Right renal cortex interstitium (tissue), 3 donors: ENCODE measurements at places on chromosomes 6 and 20. TPM values are rescaled to one million over a fixed set of nuclear protein-coding genes. Genes with fewer than 3 reads are reported as not detected.

Gene SRMS
- 0.08 TPM for polyA plus RNA-seq

Gene FAM217A
- polyA plus RNA-seq = 1.9 TPM

Gene NHLRC1
- polyA plus RNA-seq = 1.9 TPM

Gene APOBEC2
- 0.46 TPM for polyA plus RNA-seq

Gene C6orf62
- polyA plus RNA-seq = 151 TPM

DNA sequence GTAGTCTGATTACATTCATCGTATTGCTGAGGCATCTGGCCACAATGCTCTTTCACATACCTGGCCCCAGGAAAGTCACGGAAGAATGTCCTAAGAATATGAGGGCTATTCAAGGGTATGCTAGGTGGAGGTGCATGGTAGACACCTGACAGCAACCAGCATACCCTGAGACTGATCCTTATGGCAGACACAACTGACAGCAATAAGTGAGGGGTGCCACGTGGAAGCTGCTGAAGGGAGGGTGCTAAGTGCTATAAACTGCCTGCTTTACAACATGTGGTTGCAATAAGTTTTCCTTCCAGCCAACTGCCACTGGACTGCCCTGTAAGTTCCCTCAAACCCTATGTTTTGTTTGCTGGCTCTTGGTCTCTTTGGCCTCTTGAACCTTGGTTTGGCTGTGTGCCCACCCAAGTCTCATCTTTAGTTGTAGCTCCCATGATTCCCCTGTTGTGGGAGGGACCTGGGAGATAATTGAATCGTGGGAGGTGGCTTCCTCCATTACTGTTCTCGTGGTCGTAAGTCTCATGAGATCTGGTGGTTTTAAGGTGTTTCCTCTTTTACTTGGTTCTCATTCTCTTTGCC is 201.3 kb upstream of the MOCS1 start:
- no peak for DNase-seq

- DNase-seq = no peak
Measured at GRCh38 chr20:32650401-32650944, 23.3 kb downstream of the C20orf203 start.

DNA sequence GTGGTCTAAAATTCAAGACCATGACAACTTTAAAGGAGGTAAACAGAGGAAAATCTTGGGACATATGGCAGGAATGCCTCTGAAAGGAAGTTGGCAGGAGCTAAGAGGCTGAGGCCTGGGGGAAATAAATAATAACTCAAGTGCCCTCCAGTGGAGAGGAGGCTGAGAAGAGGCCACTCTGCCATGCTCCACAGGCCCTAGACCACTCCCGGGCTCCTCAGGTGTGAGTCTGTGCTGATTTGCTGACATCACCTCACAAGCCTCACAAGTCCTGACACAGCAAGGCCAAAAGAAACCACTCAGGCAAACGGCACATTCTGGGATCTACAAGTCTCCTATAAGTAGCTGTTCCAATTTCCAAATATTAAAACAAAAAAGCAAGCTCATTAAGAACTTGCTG is 91.0 kb upstream of the RIPOR2 start:
- no peak for DNase-seq

DNA sequence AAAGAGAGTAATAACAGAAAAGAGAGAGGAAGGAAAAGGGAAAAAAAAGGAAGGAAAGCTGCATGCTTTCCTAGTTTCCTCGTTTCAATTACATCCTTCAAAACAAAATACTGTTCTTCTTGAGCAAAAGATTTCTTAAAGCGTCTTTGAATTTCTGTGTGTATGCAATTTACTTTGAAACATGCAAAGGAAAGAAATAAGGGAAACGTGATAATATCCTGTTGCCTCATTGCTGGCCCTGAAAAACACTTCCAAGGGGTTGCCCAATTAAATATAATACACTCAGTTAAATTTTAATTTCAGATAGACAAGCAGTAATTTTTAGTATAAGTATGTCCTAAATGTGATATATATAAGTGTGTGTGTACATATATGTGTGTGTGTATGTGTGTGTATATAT is 51.2 kb upstream of the TPD52L1 start:
- DNase-seq = no peak

DNA sequence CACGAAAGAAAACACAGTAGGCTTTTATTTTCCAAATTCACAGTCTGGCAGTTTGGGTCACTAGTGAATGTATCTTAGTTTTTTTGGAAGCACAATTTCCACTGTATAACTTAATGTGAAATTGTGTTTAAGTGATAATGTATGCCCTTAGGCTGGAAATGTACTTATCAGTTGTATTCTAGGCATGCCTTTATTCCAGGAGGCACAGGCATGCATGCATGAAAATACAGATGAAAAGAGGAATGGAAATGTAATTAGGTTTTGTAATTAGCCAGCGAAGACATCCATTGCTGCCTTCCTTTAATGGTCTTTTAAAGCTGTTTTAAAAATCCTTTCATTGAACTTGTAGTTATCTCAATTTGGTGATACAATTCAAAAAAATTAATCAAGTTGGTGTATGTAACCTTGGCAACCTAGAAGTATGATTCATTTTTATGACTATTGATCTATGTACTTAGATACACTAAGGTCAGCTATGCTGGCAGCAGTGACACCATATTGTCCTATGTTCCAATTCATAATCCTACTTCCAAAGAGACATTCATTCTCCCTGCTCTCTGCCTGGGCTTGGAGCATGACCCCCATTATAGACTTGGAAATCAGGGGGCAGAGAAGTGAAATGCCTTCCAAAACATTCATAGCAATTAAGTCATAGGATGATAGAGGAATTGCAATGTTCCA is 73.1 kb downstream of the SNAP25 start:
- DNase-seq = no peak

DNA sequence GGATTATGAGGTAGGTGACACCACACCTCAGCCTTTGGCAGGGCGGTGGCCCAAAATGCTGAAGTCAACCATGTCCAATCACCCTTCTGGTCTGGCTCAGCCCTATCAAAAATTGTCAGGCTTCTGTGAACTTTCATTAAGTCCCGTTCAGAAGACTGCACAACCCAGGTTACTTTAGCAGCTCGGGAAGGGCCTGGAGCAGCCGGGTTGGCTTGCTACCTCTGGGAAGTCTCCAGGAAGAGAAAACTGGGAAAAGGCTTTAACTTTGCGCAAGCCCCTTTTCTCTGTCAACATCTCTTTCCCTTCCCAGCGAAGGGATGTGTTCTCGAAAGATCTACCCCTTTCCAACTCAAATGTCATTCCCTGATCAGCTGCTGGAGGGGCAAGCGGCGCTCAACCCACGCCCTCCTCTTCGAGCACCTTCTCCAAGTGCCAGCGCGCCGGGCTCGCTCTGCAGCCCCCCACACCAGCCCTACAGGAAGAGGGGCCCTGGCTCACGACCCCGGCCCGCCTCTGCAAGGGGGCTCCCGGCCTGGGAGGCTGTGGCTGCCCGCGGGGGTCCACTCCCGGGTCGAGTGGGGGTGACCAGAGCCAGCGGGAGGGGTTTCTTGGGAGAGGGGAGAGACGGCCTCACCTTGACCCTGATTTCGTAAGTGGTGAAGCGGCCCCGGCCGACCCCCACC is 573 bp downstream of the SNX3 start:
- peak; percentile 44 for DNase-seq

- DNase-seq = no peak
Measured at GRCh38 chr6:133501675-133502270, 260.6 kb downstream of the EYA4 start.

DNA sequence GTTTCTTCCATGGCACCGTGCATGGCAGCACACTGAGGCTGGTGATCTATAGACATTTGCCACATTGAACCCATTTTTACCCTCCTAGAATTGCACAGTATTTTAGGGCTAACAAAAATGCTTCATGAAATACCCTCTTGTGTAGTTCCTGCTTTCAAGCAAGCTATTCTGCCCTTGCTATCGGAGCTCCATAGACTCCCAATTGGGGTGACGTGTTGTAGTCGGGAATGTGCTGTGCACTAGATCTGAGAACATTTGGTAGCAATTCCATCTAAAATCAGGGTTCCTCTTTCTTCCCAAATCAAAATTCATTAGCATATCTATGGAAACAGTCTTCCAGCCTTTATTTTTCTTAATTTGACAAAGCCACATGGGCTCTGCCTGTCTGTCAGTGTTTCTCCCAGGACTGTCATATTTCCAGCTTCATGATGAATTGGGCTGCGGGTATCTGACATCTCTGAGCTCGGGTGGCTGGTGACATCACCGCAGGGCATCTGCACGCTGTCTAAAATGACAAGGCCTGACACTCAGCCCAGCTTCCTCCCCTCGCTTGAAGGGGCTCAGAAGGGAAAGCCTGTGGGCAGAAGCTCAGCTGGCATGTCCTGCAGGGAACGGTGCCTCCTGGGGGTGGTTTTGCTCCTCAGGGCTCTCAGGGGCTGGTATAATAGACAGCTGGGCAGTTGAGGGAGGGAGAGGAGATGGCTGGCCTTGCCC is 406.4 kb downstream of the QKI start:
- no peak for DNase-seq

- peak; percentile 77 for DNase-seq
Measured at GRCh38 chr6:150528648-150529285, 70.9 kb upstream of the PLEKHG1 start.

- DNase-seq = no peak
Measured at GRCh38 chr6:57267586-57268293, 45.6 kb upstream of the RAB23 start.

- DNase-seq = no peak
Measured at GRCh38 chr6:170444056-170444591, 109.0 kb downstream of the PSMB1 start.

- no peak for DNase-seq
Measured at GRCh38 chr6:121647905-121648304, 212.5 kb downstream of the GJA1 start.

DNA sequence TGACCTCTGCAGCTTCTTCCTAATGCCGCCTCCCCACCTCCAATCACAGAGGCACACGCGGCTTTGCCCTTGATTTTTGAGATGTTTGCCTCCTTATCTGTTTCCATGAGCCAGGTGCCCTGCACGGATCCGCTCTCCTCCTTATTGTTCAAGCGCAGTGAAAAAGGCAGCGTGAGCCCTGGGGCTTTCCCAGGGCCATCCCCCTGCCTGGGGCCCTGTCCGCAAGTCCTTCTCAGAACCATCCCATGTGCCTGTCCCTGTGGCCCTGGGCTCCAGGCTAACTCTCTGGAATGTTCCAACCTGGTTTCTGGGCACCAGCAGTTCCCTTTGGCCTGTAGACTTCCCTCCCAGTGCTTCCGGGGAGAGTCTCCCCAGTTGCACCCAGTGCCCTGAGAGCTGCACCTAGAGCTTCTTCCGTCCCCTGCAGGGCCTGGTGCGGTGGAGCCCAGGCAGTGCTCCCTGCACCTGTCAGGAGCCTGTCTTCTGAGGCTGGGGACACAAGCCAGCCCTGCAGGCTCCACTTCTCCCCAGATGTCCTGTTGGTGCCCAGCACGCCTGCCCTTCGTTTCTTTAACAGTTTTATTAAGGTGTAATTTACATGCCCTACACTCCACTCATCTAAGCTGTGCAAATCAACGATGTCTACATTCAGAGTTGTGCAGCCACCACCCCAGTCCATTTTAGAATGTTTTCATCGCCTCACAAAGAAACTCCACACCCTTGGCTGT is 330.3 kb downstream of the CDH4 start:
- no peak for DNase-seq
